ENCODE measurements at places on chromosomes 7 and 10.

GRCh38 chr7:17771901-17772408 is 168.3 kb downstream of the SNX13 start:
- DNase-seq = no peak

DNA sequence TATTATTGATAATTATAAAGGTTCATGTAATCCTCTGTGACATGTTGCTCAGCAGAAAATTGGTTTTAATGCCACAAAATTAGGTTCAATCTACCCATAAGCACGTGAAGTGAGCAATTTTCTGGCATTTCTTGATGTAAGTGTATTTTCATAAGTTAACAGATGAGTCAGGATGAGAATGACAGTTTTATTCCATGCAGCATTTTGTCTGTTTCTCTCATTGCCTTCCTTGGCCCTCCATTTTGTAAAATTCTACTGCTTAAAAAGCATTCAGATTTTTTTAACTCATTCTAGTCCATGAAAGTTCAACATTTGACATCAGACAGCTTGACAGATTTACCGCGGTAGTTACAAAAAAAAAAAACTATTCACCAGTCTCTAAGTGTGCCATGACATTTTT is 4.0 kb upstream of the GFRA1 start:
- DNase-seq = no peak

DNA sequence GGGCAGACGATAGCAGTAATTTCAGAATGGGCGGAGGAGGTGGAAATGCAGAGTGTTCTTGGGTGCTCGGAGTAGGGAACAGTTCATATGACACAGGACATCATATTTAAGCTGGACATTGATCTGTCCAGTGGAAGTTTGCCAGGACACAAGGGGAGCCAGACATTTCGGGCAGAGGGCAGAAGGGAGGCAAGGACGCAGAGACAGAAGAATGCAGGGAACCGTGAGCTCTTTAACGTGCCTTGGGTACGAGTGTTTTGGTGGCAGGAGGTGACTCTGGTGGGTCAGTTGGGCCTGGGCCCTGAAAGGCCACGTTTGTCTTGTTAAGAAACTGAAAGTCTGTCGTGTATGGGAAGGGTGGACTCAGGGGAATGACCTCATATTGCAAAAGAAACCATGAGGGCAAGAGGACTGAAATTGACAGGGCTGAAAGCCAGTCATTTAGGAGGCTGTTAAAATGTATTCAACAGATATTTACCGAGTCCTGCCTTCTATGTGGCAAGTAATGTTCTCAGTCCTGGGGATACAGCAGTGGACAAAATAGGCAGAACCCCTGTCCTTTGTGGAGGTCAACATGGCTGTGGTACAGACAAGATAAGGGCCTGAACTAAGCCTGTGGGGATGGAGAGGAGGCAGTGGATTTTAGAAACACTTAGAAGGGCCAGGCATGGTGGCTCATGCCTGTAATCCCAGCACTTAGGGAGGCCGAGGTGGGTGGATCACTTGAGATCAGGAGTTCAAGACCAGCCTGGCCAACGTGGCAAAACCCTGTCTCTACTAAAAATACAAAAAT is 2.2 kb downstream of the OPTN start:
- DNase-seq = no peak

DNA sequence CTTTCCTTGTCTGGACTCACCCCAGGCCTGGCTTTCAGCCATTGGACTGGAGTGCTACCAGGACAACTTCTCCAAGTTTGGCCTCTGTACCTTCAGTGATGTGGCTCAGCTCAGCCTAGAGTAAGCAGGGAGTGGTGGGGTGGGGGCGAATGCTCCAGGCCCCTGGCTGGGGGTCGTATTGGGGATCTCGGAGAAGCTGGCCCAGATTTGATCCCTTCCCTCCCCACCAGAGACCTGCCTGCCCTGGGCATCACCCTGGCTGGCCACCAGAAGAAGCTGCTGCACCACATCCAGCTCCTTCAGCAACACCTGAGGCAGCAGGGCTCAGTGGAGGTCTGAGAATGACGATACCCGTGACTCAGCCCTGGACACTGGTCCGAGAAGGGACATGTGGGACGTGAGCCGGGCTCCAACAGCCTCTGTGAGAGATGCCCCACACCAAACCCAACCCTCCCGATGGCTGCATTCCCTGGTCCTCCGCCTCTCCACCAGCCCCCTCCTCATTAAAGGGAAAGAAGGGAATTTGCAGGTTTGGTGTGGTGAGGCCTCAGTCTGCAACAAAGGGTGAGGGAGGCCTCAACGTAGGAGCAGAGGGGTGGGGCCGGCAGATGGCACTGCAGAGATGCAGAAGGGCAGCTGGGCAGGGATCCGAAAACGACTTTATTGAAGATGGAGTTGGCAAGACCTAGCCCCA is 14.8 kb downstream of the TRPV6 start:
- DNase-seq = no peak

GRCh38 chr10:22230158-22230833 is 12.5 kb upstream of the EBLN1 start:
- no peak for DNase-seq

DNA sequence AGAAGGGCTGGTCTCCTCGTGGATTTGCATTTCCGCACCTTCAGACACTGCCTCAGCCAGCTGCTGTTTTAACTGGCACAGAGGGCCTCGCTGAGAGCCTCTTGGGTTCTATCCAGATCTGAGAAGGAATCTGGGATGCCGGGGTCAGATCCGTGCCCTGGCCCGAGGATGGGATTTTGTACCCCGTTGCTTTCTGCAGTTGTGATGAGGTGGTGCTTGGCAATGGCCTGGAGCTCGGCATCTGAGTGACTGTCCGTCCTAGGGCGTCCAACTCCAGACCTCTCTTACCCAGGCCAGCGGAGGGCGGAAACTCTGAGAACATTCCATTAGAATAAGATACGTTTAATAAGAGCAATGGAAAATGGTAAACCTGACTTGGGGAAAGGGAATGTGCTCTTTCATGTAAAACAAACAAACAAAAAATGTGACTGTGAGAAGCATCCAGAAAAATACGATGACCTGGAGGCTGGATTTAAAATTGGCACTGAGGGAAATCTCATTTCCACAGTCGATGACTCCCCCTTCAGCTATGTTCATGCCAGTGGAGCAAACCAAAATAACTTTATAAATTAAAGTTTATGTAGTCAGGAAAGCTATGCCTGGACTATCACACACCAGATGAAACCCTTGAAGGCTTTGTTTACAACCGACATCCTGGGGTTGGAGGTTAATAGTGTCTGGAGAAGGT is 39.6 kb downstream of the GRK5 start:
- peak; percentile 66 for DNase-seq

DNA sequence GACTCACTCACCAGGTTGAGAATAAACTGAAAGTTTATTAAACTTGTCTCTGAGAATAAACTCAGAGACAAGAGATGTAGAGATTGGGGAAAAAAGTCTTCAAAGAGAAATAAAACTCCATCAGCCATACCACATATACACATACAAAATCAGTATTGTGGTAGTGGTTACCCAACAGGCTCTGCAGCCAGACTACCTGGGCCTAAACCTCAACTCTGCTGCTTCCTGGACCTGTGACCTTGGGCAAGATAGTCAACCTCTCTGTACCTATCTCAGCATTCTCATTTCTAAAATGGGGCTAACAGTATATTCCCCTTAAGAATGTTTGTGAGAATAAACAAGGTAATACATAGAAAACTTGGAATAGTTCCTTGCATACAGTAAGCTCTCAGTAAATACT is 15.3 kb downstream of the TPK1 start:
- DNase-seq = no peak

DNA sequence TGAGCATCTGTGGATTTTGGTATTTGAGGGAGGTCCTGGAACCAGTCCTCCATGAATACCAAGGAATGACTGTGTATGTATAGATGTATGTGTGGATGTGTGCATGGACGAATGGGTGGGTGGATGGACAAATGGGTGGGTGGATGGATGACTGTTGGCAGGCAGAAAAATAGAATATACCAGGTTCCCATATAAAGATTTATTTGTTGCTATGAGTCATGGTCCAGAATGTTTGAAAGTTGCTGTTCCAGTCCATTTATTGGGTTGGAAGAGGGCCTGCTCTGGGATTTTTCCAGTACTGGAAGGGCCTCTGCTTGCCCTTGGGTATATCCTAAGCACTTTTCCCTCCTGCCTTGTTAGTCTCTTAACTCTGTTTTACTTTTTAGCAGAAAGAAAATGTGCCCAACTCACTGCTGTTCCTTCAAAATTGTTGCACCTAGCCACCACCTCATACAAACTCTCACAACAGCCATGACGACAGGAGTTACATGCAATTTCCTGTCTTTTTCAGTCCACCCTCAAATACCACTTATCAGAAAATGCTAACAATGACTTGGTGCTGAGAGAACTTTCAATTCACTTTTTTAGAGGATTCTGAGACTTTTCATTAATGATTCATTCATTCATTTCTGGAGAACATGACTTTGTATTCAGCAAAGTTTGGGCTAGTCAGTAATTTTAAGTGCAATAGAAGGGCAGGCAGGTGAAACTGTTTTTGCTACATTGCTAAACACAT is 108.1 kb downstream of the EEPD1 start:
- DNase-seq = no peak

- DNase-seq = no peak
These were observed 129.4 kb upstream of the ZNF746 start for GRCh38 chr7:149626972-149627371.

GRCh38 chr7:100476101-100476780 is 2.8 kb downstream of the TSC22D4 start:
- peak; percentile 45 for DNase-seq

GRCh38 chr10:118710487-118710886 is 44.3 kb downstream of the CACUL1 start:
- DNase-seq = no peak

GRCh38 chr7:100087055-100087750 is 1.6 kb upstream of the COPS6 start:
- DNase-seq = no peak

GRCh38 chr10:126521399-126521798 is 133.1 kb upstream of the ADAM12 start:
- no peak for DNase-seq

- no peak for DNase-seq
These were observed 8.7 kb downstream of the SLC18A2 start for GRCh38 chr10:117249493-117250093.

GRCh38 chr10:75508239-75508813 is 76.9 kb downstream of the LRMDA start:
- no peak for DNase-seq

DNA sequence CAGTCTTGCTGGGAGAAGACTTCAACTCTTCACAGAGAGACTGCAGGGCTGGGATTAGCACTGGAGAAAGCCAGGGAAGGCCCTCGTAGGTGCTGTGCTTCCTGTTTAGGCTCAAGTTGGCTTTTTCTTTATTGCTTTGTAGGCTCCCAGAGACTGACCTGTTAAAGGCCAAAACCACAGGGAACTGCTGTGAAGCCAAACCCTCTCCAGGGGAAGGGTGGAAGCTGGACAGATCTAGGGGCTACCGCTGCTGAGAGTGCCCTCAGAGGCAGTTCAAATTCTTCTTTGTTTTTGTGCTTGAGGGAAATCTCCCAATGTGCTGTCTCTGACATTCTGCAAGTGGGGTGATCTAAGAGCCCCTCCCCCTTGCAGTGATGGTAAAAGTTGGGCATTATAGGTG is 198.4 kb downstream of the CNTNAP2 start:
- no peak for DNase-seq

- no peak for DNase-seq
These were observed 11.5 kb upstream of the SVOPL start for GRCh38 chr7:138712652-138713051.

DNA sequence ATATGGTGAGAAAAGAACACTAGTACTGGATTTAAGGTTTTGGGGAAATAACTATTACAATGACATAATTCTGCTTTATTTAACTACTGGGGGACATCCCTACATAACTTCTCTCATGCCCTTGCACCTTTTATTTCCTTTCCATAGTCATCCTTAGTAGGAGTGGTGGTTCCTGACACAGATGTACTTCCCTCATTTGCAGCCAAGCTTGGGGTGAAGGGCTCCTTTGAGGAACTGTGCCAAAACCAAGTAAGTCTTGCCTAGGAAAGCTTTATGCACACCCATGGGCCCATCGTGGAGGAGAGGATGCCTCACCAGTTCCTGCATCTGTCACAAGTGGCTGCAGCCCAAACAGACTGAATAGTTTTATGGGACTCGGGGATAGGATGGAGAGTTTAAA is 20.6 kb downstream of the ZDHHC6 start:
- no peak for DNase-seq

- DNase-seq = no peak
These were observed 100.5 kb downstream of the CCDC71L start for GRCh38 chr7:106560482-106560881.

DNA sequence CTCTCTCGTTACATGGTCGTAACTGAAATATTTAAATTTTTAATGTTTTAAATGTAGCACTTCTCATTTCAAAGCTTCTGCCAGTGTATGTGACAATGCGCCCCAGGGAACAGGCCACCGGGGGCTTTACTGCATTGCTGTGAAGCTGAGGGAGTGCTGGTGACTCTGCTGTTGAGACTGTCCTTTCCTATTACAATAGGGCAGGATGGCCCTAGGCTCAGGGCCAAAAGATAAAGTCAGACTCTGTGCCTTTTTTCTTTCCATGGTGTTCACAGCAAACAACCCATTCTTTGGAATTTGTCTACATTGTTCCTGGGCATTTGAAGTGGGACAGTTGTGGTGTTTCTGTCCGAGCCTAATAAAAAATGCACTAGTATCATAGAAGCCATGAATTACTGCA is 107.3 kb downstream of the GALNT11 start:
- no peak for DNase-seq

- DNase-seq = no peak
These were observed 627.6 kb upstream of the PHF14 start for GRCh38 chr7:10346032-10346431.

GRCh38 chr7:22417841-22418240 is 60.9 kb upstream of the RAPGEF5 start:
- DNase-seq = no peak

- DNase-seq = peak; percentile 86
These were observed at the start of gene ZNF316 for GRCh38 chr7:6636741-6637543. ZNF316 (plus strand) TSS chr7:6637318; CDS start chr7:6642410, 5,092 bp downstream.

Measured in Right ventricle myocardium inferior (tissue), 1 donor.